CD4-positive, alpha-beta T cell treated with Interleukin-4 for 4 hours (primary cell): ENCODE measurements at places on chromosomes 7 and 10.
A peak's percentile ranks its signal among the peaks of the same experiment; 100 is the strongest.

DNA sequence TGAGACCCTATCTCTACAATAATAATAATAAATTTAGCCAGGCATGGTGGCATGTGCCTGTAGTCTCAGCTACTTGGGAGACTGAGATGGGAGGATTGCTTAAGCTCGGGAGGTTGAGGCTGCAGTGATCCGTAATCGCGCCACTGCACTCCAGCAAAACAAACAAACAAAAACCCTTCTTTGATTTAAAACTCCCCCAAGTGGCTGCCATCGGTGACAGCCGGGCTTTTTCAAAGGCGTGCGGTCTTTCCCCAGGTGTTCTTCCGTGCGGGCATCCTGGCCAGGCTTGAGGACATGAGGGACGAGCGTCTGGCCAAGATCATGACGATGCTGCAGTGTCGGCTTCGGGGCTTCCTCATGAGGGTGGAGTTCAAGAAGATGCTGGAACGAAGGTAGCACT lies 1.9 kb upstream of the MYH16 start:
- no peak for DNase-seq

DNA sequence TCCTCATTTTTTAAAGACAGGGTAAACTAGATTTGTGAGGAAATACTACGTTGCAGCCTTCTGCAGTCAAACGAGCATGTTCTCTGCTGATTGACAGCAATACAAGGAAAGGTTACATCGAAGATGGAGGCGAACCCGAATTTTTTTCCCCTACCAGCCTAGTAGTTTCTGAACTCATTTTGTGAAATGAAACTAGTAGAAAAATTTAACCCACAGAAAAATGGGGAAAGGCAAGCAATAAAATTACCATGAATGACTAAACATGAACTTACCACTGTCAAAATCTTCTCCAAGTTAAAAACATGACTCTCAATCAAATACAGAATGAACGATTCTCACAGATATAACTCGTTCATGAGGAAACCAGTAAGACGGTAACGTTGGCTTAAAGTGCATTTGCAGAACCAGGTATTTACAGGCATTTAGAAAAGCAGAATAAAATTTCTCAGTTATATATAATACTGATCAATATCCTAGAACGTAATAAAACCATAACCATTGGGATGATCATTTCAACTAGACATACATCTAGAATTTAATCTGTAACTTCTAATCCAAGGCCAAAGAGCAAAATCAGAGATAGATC lies 73.9 kb downstream of the CELF2 start:
- no peak for DNase-seq

DNA sequence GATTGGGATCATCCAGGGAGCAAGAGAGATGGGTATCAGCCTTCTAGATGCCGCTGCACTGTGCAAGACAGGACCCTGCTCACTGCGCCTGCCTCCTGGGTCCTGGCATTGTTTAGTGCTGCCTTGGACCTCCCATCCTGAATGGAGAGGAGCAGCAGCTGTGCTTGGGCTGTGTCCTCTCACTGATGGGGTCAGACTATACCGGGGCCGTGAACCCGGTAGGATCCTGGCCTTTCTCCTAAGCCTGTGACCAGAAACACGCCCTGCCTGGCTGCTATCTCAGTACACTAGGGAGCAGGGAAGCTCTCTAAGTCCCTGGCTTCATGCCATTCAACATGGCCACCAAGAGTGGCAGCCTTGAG lies 309.4 kb upstream of the ZNF32 start:
- no peak for DNase-seq

GRCh38 chr10:47282657-47283018 lies 17.4 kb upstream of the GDF10 start:
- DNase-seq: no peak

DNA sequence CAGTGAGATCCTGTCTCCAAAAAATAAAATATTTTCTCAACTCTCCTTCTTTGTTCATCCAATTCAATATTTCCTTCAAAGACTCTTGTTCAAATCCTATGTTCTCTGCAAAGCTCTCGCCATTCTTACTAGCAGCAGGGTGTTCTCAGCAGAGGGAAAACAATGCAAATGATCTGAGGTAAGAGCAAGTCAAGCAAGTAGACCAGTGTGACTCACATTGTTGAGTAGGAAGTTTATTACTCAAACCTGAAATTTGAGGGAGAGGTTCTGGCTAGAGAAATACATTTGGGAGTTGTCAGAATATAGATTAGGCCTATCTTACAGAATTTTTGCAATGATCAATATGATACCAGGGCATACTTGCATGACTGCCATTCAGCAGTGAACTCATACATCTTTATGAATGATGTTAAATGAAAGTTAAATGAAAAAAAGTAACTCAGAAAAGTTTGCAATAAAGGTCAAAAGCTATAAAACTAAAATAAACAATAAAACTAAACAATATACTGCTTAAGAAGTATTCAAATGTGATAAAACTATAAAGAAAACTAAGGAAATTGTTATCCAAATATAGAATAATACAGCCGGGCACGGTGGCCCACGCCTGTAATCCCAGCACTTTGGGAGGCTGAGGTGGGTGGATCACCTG lies 5.8 kb downstream of the IDE start:
- no peak for DNase-seq

- DNase-seq: no peak
Observed at GRCh38 chr7:48933549-48934085, 9.3 kb downstream of the CDC14C start.

DNA sequence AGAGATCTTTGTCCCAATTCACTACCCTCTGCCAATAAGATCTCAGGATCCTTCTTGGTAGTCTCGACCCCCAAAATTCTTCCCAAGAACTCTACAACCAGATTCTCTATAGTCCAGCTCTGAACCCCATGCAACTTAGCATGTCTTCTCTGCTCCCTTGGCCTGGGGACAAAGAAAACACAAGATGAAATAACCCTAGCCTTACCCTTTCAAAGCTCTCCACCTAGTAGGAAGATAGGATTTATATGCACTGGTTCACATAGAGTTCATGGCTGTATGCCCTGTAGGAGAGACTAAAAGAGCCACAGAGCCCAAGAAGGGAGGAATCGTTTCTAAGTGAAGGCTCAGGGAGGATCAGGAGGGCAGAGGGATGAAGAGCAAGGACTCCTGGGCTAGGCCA lies 96.1 kb downstream of the PPP1R3C start:
- DNase-seq: no peak

- DNase-seq: no peak
Observed at GRCh38 chr10:14812271-14812670, 25.6 kb downstream of the CDNF start.

- DNase-seq: no peak
Observed at GRCh38 chr7:51318001-51318400, 1.4 kb upstream of the COBL start.

DNA sequence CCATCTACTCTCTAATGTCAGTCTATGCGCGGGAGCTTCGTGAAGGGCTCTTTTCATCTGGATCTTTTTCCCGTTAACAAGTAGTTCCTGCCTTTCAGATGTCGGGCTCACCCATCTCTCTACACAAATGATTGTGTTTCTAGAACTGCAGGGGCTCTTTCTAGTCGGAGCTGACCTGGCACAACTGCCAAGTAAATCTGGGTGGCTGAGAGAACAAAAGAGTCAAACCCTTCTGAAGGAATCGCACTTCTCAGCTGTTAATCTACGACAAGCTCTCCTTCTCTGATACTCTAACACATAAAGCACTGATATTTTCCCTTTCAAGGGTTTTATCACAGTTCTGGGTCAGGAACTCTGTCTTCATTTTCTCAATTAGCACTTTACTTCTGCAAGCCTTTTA lies 144.7 kb downstream of the NRP1 start:
- DNase-seq: no peak

GRCh38 chr10:17025444-17026295 lies 103.9 kb downstream of the CUBN start:
- peak; percentile 95 for DNase-seq

GRCh38 chr7:143924851-143925250 lies 10.2 kb upstream of the OR2F2 start:
- DNase-seq: no peak

GRCh38 chr7:101998906-101999240 lies 181.4 kb downstream of the CUX1 start:
- no peak for DNase-seq

GRCh38 chr7:127150543-127150942 lies 102.2 kb downstream of the GRM8 start:
- no peak for DNase-seq

DNA sequence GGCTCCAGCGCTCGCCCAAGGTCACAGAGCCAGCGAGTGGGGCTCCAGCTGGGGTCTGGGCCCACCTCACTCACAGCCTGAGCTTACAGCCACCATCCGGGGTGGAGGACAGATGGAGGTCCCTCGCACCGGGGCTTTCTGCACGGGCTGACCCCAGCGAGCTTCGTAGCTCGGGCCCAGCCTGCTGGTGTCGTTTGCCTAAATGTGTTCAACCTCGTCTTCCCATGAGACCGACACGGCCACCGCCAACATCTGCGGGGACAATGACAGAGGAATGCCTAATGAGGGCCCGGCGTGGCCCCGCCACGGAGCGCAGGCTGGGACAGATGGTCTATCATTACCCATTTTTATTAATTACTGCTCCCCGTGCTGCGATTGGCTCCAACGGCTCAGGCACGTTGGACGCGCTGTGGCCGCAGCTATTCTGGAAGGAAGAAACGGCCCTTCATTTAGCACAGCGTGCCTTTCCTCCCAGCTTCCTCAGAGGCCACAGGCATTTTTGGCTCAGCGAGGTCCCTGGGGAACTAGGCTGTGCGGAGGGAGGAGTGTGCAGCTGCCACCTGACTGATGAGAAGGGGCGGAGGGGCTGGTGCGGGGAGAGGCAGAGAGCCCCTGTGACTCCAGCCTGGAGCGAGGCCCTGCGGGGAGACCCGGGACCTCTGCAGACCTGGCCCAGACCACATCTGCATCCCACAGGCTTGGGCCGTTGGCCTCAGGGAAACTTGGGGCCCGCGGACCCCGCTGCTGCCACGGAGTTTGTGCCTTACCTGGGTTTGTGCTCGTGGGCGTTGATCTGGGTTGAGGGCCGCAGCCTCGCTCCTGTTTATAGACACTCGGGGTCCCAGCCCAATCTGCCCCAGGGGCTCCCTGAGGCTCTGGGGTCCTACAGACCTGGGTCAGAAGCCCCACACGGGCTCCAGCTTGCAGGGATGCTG lies 22.9 kb upstream of the ELFN1 start:
- DNase-seq: no peak

GRCh38 chr7:69184339-69184738 lies 413.9 kb upstream of the AUTS2 start:
- DNase-seq: no peak

DNA sequence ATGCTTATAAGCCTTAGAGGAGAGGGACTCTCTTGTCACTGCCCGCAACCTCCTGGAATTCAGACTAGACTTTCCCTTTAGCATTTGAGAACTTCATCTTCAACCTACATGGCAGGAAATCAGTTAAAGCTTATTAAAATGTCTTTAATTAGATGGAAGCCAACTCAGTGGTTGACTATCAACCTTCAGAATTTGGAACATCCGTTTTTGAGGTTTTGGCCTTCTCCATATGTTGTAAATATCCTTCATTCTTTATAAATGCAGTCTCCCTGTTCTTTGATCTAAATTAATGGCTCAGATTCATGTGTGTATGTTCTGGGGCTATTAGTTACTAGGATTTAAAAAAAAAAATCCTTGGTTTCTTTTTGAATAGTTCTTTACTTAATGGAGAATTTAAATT lies 85.0 kb downstream of the ANKRD61 start:
- DNase-seq: no peak

DNA sequence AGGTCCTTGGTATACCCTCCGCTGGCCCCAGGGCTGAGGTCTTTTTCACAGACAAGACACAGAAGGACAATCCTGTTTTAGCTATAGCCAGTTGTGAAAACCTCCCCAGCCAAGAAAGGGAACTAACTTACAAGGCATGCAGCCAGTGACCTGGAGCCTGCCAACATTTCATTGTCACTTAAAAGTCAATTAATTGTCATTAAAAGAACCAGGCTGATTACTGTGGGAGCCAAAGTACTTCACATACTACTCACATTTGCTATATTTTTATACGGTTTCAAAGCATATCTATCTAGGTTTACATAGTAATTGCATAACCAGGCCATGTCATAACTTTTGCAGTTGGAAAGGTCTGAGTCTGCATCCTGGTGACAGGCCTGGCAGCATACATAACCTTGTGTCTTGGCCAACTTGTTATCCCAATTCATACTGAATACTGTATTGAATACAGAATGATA lies 31.1 kb downstream of the NRBF2 start:
- no peak for DNase-seq

DNA sequence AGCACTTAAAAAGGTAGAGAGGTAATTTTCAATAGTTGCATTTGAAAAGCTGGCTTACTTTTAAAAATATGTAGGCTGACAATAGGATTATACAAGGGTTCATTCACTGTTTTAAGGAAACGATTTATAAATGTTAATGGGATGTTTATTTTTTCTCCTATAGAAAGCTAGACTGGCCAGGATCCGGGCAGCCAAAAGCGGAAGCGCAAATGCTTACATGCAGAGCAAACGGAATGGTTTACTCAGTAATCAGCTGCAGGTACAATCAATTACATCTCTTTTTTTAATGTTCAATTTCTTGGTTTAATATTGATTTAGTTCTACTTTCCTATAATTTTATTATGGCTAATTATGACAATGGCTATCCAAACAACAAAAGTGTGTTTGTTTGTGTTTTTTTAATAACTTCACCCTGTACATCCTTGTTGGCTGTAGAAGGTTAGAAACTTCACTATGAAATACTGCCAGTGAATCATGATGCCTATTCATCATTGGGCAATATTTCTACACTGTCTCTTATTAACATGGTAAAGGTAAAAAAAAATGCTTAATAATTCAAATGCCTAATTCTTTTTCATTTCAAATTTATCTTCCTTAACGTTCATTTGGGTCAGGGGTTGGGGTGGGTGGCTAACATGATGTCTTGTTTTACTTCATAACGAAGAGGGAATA lies 116.4 kb downstream of the TSPAN12 start:
- DNase-seq: no peak
